ENCODE measurements at places on chromosomes 12 and 14. TPM values are rescaled to one million over a fixed set of nuclear protein-coding genes. Genes with fewer than 3 reads are reported as not detected.

CLEC4C gene
- not detected for total RNA-seq

LRRC43 gene
- not detected for total RNA-seq

KLHL33 gene
- not detected for total RNA-seq

SYNE3 gene
- total RNA-seq = 21.2 TPM

PRPH gene
- 4.9 TPM for total RNA-seq

CMA1 gene
- total RNA-seq = not detected

CDKN1B gene
- 115 TPM for total RNA-seq

OASL gene
- total RNA-seq = 0.35 TPM

ADCY4 gene
- total RNA-seq = 0.57 TPM

All from Caco-2 (cell line).